ENCODE measurements at places on chromosomes 1 and 21.

DNA sequence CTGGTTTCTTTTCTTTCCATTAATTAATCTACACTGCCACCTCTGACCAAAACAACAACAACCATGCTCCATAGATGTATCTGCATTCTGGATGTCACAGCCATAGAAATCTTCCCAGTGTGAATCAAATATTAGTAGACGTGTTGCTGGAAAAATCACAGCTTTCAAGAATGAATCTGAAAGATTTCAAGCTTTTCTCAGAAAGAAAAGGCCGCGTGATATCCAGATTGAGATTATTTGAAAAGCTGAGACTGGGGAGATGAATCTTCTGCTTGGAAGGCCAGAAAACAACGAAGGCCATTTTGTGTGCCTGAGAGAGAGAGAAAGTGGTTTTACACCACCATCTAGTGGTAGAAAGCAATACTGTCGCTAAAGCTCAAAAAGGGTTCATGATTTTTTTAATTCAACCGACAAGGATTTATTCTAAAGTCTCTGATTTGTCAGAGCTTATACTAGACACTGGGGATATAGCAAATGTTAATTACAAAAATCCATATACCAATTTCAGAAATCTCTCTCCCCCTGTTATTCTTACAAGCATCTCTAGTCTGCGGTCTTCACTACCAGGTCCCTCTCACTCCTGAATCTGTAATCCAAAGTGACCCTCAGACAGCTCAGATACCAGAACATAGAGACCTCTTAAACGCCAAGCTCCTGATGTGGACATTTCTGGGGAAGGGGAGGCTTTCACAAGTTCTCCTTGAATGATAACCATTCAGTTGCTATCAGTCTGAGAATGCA lies 87.5 kb upstream of the SGIP1 start:
- peak; percentile 74 for DNase-seq

DNA sequence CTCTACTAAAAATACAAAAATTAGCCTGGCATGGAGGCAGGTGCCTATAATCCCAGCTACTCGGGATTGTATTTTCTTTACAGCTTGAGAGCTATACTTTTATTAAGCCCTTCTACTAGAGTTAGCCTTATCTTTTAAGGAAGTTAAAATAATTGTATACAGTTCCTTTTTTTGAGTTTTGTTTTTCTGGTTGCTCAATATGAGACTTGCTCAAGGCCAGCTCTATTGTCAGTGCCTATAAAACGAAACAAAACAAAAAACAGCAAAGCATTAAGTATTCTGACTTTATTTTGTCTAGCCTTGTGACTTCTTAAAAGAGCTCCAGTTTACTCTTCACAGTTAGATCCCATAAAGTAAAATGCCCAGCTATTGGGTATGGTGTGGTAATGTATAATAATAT lies 17.2 kb downstream of the PKN2 start:
- no peak for DNase-seq

DNA sequence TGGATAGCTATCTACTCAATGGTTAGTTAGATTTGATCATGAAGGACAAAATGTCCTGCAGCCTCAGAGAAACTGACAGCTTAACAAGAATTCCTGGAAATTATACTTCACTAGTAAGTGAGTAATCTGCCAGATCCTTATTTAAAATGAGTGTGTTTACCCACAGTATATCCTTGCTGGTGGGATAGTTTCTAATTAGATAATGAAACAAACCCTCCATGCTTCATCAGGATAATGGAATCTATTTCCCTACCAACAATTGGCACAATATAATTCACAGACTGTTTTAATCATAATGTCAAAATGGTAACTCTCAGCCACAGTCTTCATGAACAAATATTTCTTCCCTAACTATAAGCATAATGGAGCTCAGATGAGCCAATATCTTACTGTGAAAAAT lies 239.4 kb upstream of the ST6GALNAC5 start:
- DNase-seq: no peak

DNA sequence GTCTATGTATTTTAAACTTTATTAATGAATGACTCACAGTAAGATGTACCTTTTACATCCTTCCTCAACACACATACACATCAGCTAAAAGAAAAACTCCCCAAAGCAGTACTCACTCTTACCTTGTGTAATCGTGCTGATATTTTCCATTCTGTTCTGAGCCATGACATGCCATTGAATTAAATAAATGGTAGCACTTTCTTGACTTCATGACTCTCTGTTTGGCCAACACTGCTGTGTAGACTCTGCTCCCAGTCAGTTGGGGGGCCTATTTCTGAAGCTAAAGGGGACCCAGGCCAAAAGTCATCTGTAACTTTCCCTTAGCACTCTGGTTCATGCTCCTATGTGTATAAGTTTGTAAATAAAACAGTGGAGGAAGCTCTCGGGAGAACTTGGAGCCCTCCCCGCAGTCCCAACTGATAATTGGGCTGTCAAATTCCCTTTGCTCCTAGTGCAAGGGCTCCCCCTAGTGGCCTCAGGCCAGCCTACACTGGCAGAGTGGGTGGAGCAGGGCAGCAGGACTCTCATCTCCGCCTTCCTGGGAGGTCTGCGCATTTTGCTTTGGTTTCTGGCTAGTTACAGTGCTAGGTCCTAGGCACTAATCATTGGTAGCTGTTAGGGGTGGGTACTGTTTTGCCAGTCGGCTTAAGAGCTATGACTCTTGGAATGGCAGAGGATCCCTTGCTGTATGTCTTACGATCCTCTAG lies 1.7 kb upstream of the FYB2 start:
- peak; percentile 62 for DNase-seq

- no peak for DNase-seq
These were observed 52.3 kb downstream of the HMCN1 start for GRCh38 chr1:185786524-185786923.

GRCh38 chr1:12249181-12249580 lies 19.4 kb downstream of the VPS13D start:
- DNase-seq: no peak

DNA sequence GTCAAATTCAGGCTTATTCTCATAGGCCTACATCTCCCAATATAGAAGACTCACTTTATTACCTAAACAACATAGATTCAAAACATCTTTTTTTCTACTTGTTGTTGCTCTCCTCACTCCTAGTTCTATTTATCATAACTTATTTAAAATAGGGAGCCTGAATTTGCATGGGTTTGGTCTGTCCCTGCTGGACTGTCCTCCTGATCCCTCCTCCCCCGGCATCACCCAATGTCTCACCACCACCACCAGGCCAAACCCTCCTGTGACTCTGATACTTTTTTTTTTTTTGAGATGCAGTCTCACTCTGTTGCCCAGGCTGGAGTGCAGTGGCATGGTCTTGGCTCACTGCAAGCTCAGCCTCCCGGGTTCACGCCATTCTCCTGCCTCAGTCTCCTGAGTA lies 31.8 kb upstream of the MYBPHL start:
- no peak for DNase-seq

DNA sequence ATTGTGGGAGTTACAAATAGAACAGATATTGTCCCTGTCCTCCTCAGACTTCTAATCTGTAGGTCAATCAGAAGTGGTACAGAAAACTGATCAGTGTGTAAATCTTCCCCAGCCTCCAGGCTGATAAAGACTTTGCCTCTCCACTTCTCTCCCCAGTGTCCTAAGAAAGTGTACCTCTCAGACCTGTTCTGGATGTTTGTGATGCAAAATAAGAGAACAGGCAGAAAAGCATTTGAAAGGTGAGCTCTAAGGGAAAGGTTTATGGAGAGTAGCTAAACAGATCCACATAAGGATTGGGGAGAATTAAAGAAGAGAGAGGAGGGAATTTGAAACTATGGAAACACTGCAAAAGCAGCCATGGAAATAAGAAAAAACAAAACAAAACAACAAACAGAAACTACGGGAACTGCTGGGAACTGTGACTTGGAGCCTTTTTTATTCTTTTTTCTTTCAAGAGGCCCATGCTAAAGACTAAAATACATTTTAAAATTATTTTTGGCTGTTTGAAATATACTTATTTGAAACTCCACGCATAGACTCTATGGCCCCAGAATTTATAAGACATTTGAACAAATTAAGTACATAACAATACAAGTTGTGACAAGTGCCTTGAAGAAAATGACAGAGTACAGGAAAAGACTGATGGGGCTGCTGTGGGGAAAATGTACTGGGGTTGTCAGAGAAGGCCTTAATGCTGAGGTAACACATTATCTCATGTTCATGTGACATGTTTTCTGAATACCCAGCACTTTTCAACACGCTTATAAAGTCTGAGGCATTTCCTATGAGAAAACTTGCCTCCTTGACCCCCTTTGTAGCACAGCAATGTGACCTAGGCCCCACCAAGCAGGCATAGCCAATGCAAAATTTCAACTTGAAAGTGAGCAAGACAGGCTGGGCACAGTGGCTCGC lies 51.2 kb downstream of the TRAF5 start:
- no peak for DNase-seq

GRCh38 chr1:178973652-178974101 lies 52.0 kb upstream of the FAM20B start:
- peak; percentile 84 for DNase-seq

- DNase-seq: no peak
These were observed 22.0 kb upstream of the WDR26 start for GRCh38 chr1:224456637-224456953.

DNA sequence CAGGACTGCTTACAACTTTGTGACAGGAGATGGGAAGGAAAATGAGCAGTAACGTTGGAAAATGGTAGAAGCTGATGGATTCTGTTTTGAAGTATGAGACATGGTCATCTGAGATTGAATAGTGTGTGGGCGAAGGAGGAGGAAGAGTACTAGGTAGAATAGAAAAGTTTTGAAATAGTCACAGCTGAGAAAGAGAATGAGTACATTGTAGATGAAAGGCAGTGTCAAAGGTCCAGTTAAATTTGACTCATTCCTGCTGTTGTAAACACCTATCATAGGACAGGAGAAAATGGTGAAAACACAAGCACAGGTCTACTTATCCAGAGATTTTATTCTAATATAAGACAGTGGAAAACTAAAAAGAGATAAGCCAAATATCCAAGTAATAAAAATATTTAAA lies 56.8 kb upstream of the CFHR3 start:
- no peak for DNase-seq

- DNase-seq: no peak
These were observed 120.9 kb downstream of the SYT2 start for GRCh38 chr1:202589190-202589930.

Measured in MM.1S (cell line).